ENCODE measurements at places on chromosomes 16 and 17. TPM values are rescaled to one million over a fixed set of nuclear protein-coding genes. Genes with fewer than 3 reads are reported as not detected.

CHRNE gene
- 0.76 TPM for total RNA-seq

EPN3 gene
- 0.23 TPM for total RNA-seq

ALOX12 gene
- total RNA-seq, result not detected

PRDM7 gene
- total RNA-seq, result not detected

IL21R gene
- 0.47 TPM for total RNA-seq

OR1G1 gene
- total RNA-seq, result not detected

CRISPLD2 gene
- 9.9 TPM for total RNA-seq

PRSS21 gene
- total RNA-seq, result not detected

TMC8 gene
- total RNA-seq, result 1.1 TPM

KRT28 gene
- not detected for total RNA-seq

CCDC78 gene
- total RNA-seq, result 0.41 TPM

RARA gene
- 51.4 TPM for total RNA-seq

SNAI3 gene
- total RNA-seq, result 0.12 TPM

OTOA gene
- total RNA-seq, result 0.06 TPM

TBC1D28 gene
- total RNA-seq, result not detected

SLC35G6 gene
- total RNA-seq, result not detected

SLFN14 gene
- 0.18 TPM for total RNA-seq

PMFBP1 gene
- total RNA-seq, result not detected

CIBAR2 gene
- total RNA-seq, result not detected

NAGS gene
- 1.8 TPM for total RNA-seq

KIF18B gene
- 6.8 TPM for total RNA-seq

CRHR1 gene
- not detected for total RNA-seq

FBXW10 gene
- not detected for total RNA-seq

KRT12 gene
- total RNA-seq, result not detected

ZACN gene
- total RNA-seq, result not detected

COX11 gene
- total RNA-seq, result 48.3 TPM

MED13 gene
- 35.6 TPM for total RNA-seq

CLEC19A gene
- not detected for total RNA-seq

NPIPA7 gene
- 30.1 TPM for total RNA-seq

HAS3 gene
- total RNA-seq, result 6.2 TPM

HOXB5 gene
- total RNA-seq, result 7.4 TPM

LHX1 gene
- total RNA-seq, result 1.3 TPM

ITGB3 gene
- total RNA-seq, result 111 TPM

YPEL2 gene
- 41.3 TPM for total RNA-seq

NUFIP2 gene
- total RNA-seq, result 37.9 TPM

JPT2 gene
- 76.3 TPM for total RNA-seq

VAT1L gene
- total RNA-seq, result 6.4 TPM

OR2C1 gene
- not detected for total RNA-seq

VAC14 gene
- 46.0 TPM for total RNA-seq

SLC12A3 gene
- total RNA-seq, result not detected

CMTM2 gene
- total RNA-seq, result not detected

NUP88 gene
- total RNA-seq, result 78.1 TPM

SULT1A1 gene
- total RNA-seq, result 2.5 TPM

CX3CL1 gene
- total RNA-seq, result 13.3 TPM

All from glomerular endothelial cell (primary cell).